A549 (cell line): ENCODE measurements at places on chromosomes 13 and 19.

GRCh38 chr19:48938256-48938655 is 4.8 kb downstream of the DHDH start:
- no peak for DNase-seq

GRCh38 chr19:11435833-11436313 is 438 bp downstream of the PRKCSH start:
- no peak for DNase-seq

DNA sequence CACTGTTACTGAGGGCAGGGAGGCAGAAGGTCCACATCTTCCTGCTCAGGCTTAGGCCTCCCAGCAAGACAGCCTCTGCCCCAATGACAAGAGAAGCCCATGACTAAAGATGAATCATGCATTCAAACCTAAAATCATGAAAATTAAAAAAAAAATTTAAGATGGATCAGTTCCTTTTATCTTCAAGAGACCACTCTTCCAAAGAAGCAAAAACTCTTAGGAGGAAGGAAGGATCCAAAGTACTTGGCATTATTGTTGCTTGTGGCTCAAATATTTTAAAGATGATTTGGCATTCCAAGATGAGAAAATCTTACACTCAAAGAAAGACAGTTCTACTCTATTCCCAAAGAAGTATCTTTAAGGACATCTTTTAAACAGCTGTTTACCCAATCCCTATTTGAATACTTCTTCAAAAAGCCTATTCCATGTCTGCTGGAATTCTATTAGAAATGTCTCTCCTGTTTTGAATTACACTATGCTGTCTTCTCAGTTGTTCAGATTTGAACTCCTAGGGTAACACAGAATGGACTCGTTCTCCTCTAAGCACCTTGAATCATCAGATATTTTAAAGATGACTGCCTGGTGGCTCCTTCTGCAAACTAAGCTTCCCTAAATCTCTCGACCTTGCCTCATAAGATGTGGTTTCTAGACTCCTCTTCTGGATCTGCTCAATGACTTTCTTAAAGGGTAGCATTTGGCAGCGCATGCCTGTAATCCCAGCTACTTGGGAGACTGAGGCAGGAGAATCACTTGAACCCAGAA is 7.0 kb downstream of the SERP2 start:
- no peak for DNase-seq

- DNase-seq = no peak
Observed at GRCh38 chr13:21015284-21015683, 46.1 kb downstream of the LATS2 start.

GRCh38 chr19:54248016-54248601 is 5.5 kb upstream of the LILRA6 start:
- no peak for DNase-seq

DNA sequence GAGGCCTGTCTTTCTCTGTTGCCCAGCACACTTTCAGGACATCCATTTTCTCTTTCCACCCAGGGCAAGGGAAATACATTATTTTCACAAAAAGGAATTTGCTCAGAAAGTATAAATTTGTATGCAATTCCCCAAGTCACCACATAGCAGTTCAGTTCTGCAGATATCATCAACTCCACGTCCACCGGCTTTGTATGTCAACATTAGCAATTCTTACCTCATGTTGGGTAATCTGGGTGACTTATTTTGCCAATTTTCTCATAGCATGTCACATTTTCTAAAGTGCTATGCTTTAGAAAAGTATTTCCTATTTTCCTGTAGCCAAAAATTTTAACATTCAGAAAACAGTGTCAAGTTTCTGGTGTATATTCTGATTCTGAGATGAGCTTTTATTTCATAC is 501.8 kb downstream of the EFNB2 start:
- DNase-seq = peak; percentile 27

- no peak for DNase-seq
Observed at GRCh38 chr19:19151418-19151817, 13.1 kb upstream of the TMEM161A start.

GRCh38 chr13:91356919-91357612 is 9.6 kb downstream of the MIR17HG start:
- no peak for DNase-seq

- DNase-seq = no peak
Observed at GRCh38 chr13:109651854-109652253, 134.5 kb downstream of the IRS2 start.

DNA sequence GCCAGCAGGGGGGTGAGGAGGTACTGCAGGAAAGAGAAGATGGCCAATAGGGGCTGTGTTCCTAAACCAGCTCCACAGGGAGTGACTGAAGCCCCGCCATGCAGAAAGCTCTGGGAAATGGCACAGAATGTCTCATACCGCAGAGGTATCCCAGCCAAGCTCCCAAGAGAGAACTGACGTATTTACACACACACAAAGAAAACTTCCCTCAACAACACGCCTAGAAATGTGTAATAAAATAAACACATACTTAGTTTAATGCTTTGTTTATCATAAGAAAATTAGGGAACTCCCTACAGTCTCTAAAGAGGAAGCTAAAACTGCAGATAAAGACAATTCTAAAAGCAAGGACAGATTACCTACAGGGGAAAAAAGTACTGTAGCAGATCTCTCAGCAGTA is 40.0 kb downstream of the ESD start:
- DNase-seq = no peak

GRCh38 chr19:3367628-3368440 is 1.5 kb downstream of the NFIC start:
- DNase-seq = no peak

DNA sequence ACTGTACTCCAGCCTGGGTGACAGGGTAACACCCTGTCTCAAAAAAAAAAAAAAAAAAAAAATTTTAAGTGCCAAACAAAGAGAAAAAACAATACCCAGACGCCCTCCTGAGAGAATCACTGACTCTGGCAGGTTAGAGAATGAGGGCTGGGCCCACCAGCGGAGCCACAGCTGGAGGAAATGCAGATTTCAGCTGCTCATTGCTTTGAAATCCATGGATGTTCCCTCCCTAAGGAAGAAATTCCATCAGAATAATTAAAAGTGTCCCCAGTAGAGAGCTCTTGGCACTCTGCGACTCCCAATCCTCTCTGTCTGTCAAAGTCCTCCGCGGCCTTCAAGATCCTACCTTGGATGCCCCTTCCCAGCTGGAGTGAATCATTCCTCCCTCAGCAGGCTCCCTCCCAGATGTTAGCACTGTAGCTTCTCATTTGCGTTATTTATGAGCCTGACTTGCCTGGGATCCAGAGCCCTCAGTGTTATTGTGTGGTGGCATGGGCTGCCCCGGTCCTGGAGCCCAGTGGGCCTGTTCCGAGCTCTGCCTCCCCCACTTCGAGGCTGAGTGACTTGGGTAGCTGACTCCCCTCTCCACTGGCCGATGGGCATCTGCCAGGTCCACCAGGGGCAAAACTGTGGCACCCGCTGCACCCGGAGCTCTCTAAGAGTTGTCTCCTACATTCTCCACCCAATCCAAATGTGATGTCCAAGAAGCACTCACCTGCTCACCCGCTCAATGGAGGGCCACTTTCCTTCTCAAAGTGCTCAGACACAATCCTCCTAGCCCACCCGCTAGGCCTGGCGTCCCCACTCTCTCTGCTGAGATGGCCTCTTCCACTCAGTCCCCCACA is 47.0 kb downstream of the SERP2 start:
- DNase-seq = no peak

GRCh38 chr19:51541458-51542357 is 10.2 kb upstream of the SIGLEC6 start:
- no peak for DNase-seq

DNA sequence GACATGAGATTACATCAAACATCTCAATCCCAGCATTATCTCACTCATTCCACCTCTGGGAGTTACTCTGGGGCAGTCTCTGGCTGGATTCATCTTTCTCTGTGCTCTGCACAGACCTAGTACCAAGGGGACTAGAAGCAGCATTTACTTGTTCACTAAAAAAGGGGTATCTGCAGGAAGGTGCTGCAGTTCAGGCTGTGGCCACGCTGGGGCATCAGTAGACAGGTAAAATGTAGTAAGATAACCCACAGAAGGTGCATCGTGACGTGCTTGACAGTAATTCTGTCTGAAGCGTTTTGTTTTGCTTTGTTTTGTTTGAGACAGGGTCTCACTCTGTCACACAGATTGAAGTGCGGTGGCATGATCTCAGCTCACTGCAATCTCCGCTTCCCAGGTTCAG is 29.3 kb downstream of the ZNF564 start:
- DNase-seq = no peak

DNA sequence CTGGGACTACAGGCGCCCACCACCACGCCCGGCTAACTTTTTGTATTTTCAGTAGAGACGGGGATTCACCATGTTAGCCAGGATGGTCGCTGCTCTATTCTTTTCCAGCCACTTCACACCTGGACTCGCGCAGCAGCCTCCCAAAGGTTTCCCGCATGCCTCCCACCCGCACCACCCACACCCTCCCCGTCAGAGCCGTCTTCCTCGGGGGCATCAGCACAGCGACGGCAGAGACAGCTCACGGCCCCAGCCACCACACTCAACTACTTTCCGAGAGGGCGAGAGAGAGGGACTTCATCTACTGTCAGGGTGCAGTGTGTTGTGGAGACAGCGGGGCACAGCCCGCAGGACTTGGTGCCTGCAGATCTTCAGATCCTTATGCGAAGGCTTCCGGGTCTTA is 5.6 kb downstream of the ZNF787 start:
- DNase-seq = no peak

DNA sequence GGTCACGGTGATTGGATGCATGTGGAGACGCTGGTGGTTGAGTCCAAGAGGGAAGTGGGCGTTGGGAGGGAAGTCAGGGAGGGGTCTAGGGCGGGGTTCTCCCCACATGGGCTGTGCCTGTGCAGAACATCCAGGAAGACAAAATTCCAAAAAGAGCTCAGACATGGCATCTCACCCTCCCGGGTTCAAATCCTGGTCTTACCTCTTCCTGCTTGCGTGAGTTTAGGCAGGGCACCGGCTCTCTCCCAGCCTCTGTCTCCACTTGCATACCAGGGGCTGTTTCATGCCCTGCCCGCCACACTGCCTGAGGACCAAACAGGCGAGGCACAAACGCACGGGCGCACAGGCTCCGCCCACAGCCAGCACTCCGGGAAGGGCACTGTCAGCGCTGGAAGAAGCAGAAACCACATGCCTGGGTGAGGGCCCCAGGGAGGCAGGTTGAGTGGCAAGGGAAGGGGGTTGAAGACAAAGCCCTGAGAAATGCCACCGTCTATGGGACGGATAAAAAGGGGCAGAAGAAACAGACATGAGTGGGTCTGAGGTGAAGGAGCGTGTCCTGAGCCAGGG is 123.6 kb upstream of the SOX1 start:
- no peak for DNase-seq

DNA sequence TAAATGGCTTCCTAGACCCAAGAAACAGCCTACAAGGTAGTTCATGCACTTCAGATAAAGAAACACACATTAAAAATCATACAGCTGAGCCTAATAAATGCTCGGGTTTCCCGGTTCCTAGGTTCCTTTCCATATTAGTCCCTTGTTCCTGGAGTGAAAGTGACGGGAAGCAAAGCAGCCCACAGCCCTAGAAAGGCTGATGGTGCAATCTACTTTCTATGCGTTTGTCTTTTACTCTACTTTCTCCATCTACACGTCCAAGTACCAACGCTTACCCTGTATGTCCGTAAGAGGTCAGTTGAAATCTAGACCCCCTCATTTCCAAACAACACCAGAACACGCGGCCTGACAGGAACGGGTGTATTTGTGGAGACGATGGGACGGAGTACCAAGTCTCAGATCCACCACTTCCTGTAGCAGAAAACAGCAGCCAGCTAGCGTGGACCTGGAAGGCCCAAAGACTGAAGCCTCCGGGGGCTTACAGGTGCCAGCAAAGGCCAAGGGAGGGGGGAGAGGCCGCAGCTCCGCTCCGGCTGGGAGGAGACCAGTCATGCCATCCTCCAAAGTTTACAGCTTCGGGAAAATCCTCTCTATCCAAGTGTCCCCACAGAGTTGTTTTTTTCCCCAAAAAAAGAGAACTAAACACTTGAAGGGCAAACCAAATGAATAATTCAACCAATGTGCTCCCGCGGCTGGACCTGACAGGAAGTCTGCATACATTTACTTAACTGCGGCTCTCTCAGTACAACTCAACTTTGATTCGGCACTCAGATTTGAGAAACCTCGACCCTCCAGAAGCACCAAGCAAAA is 34.1 kb downstream of the STK24 start:
- DNase-seq = no peak

GRCh38 chr19:32091241-32091640 is 254.2 kb upstream of the ZNF507 start:
- DNase-seq = no peak

GRCh38 chr13:110568612-110569011 is 7.1 kb upstream of the RAB20 start:
- no peak for DNase-seq

DNA sequence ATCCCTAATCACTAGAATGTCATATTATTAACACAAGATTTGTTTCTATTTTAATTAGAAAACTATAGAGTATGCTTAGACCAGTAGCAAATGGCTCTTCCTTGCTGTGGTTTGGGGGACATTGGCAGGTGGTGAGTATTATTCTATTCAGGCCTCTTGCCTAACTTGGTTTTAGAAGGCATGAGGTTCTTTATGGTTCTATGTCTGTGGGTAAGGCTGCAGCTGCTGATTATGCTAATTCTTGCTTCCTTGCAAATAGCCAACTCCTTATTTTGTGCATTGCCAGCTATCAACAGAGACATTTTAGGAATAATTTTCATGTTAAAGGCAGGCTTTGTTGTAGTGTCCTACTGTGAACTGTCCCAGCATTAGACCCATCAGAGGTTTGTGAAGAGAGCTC is 1344.9 kb downstream of the UQCRFS1 start:
- no peak for DNase-seq

- DNase-seq = peak; percentile 91
Observed at GRCh38 chr19:8609279-8610040, 1.1 kb downstream of the ADAMTS10 start.

GRCh38 chr13:81395368-81395767 is 1054.4 kb upstream of the SPRY2 start:
- DNase-seq = no peak

GRCh38 chr13:71260246-71260645 is 606.8 kb downstream of the DACH1 start:
- no peak for DNase-seq

GRCh38 chr19:7191946-7192691 is 102.1 kb downstream of the INSR start:
- no peak for DNase-seq

DNA sequence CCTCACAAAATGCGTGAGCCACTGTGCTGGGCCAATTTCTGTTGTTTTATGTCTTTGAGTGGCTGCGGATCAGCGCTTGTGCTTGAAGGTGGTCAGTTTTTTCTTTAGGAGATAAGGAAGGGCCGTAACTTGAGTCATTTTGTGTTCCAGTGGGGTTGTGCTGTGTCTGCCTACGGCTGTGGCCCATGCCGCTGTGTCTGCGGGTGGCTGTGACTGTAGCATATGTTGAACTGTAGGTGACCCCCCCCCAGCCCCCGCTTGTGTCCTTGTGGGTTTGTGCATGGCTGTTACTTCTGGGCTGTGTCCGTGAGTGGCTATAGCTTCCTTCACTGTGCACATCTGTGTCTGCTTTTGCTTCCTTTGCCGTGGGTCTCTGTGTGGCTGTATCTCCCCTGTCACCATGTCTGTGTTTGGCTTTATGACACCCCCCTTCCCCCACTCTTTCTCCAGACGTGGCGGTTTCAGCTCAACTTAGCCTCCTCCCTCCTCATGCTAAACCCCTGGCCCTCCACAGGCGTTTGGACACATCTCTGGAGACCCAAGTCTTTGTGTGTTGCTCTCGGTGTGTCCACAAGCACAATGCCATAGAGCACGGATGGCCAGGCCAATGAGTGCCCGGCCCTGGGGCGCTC is 675 bp downstream of the PPP1R14A start:
- DNase-seq = no peak
